A549 treated with AZD2906 at 1 μM for 4 hours (cell line): ENCODE measurements at places on chromosomes 16 and 17. TPM values are rescaled to one million over a fixed set of nuclear protein-coding genes. Genes with fewer than 3 reads are reported as not detected.

The PLLP gene
- total RNA-seq, result 1.4 to 1.7 TPM (median 1.6 TPM) in 5 replicates

The ACE gene
- total RNA-seq, result 1.8 to 4.1 TPM (median 2.6 TPM) in 5 replicates

The SOCS7 gene
- total RNA-seq, result 10.2 to 14.9 TPM (median 13.1 TPM) in 5 replicates

The TIGD7 gene
- total RNA-seq, result 0.72 to 1.4 TPM (median 1.2 TPM) in 5 replicates

The ENPP7 gene
- not detected in 5 replicates for total RNA-seq
